ENCODE measurements at places on chromosomes 1 and 21.

DNA sequence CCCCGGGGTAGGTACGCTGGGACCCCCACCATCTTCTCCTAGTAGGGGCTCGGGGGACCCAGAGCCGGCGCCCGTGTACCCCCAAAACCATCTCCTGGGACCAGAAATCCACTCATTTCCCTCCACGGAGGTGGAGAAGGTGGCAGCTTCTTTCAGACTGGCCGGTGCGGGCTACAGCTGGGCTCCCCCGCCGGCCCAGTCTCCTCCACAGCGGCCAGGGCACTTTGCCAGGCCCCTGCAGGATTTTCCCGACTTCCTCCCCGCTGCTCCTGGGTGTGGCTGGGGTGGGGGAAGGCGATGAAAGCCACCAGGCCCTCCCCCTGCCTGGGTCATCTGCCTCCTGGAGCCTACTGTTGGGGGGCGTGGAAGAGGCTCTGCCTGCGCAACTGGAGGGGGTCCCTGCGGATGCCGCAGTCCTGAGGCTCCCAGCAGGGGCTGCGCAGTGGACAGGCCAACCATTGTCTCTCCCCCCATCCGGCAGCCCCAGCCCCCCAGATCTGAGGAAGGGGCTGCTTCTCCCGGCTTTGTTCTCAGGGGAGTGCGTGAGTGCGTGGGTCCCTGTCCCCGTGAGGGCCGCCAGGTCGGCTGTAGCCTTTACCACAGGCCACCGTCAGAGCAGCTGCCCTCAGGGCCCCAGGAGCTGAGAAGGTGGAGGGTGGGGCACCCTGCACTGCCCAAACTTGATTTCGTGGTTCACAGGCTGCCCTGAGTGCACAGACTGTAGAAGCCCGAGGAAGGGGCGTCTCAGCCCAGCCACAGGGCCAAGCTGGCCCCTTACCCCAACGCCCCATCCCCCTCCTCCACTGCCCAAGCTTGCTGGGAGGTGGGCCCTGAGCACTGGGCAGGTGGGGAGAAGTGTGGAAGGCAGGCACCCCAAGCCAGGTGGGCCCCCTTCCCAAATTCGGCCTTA, 1.3 kb downstream of the AGRN start:
- DNase-seq = no peak

- no peak for DNase-seq
These were observed 69.6 kb upstream of the CCDC190 start for GRCh38 chr1:162930532-162930931.

DNA sequence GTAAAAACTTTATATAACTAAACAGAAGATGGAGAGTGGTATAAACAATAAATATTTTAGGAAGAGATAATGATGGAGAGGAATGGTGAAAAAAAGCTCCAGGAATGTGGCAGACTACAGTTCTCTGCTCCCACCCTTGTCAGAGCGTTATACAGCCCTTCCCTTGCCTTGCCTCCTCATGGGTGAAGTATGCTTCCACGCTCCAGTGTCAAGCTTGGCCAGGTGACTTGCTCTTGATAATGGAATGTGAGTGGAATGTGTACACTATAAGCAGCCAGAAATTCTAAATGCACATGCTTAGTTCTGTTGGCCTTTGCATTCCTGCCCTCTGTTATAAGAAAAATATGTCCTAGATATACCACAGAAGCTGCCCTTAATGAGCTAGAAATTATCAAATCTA, 24.7 kb upstream of the POGK start:
- DNase-seq = no peak

DNA sequence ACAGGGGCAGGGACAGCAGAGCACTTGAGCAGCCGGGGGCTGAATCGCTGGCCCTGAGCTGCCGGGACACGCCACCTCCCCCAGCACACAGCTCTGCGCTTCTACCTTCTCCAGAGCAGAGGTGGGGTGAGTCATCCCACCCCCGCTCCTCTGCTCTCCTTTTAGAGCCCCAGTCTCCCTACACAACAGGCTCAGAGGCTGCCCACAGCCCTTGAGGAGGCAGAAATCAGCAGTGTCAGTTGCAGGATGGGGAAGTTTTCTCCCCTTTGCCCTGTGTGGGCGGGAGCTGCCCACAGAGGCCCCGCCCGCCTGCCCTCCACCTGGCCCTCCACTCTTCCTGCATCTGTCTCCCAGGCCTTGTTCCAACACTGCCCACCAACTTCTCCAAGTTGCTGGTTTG, 94.6 kb downstream of the STUM start:
- DNase-seq = peak; percentile 91

GRCh38 chr21:26195708-26196107, 25.1 kb upstream of the APP start:
- DNase-seq = no peak

- DNase-seq = no peak
These were observed 32.5 kb downstream of the SASS6 start for GRCh38 chr1:100100202-100100601.

DNA sequence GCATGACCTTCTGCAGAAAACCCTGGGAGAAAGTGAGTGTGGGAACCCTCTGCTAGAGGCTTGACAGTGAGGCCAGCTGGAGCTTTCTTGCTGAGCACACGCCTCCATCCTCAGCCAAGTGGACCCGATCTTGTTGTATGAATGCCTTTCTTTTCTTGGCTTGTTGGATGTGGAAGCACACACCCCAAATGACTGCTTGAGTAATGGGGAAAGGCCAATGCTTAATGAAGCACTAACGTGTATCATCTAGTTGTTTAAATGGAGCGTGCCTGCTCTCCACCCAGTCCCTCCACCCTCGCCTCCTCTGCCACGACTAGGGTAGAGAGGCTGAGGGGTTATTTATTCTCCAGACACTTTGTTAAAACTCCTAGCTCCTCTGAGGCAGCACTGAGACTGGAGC, 54.3 kb upstream of the IKBKE start:
- no peak for DNase-seq

GRCh38 chr21:46325073-46325912, 1.3 kb downstream of the PCNT start:
- DNase-seq = peak; percentile 88

GRCh38 chr1:115702959-115703358, 61.2 kb downstream of the VANGL1 start:
- DNase-seq = no peak

DNA sequence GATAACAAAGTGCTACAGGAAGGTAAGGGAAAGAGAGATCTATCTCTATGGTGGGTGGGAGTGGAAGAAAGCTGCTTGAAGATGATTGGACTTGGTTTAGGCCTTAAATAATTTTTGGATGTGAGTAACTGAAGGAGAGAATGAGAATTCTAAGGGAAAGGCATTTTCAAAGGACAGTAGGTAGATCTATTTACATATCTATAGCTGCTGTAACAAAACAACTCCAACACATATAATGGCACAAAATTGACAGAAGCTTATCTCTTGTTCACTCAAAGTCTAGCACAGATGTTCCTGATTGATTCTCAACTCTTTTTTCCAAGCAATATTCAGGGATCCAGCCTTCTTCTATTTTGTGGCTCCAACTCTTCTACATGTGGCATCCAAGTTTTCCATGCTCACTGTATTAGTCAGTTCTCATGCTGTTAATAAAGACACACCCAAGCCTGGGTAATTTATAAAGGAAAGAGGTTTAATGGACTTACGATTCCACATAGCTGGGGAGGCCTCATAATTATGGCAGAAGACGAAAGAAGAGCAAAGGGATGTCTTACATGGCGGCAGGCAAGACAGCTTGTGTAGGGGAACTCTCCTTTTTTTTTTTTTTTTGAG, 3.1 kb upstream of the DDAH1 start:
- no peak for DNase-seq

DNA sequence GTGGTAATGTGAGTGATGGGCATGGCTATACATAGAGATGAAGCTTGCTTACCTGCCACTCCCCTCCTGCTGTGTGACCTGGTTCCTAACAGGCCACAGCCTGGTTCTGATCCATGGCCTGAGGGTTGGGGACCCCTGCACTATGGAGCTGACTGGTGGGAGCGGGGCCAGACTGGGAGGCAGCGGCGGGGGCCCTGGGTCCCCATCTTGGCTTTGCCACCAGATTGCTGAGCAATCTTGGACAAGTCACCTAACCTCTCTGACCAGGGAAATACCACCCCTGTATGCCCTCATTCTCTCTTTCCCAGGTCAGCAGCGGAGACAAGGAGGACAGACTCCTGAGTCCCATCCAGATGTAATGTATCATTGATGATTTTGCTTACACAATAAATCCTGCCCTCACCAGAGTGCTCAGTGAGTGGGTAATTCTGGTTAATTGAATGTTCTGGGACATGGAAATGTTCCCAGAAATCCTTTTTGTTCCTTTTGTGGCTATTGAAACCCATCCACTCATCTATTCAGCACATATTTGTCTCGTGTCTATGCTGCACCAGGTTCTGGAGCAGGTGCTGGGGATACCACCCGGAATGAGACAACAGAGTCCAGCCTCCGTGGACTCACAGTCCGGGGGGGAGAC, 4.1 kb upstream of the ARHGEF10L start:
- DNase-seq = no peak

GRCh38 chr21:27158967-27159366, 192.1 kb upstream of the ADAMTS5 start:
- DNase-seq = no peak

- DNase-seq = no peak
These were observed 129.9 kb downstream of the SLC30A10 start for GRCh38 chr1:219798283-219799030.

- no peak for DNase-seq
These were observed 44.7 kb upstream of the ERO1B start for GRCh38 chr1:236326432-236326831.

DNA sequence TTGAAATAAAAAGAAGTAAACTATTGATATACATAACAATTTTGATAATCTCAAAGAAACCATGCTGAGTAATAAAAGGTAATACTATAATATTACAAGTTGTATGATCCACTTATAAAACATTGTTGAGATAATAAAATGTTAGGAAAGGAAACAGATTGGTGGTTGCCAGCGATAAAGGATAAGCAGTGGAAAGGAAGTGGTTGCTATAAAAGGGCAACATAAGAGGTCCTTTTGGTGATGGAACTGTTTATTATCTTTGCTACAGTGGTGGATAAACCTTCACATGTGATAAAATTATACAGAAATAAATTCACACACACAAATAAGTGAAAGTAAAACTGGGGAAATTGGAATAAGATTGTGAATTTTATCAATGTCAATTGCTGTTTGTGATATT, 15.1 kb downstream of the OR6F1 start:
- DNase-seq = no peak

GRCh38 chr1:183360473-183360872, 57.7 kb downstream of the NMNAT2 start:
- no peak for DNase-seq

GRCh38 chr1:225260319-225260718, 167.5 kb downstream of the LBR start:
- DNase-seq = no peak

DNA sequence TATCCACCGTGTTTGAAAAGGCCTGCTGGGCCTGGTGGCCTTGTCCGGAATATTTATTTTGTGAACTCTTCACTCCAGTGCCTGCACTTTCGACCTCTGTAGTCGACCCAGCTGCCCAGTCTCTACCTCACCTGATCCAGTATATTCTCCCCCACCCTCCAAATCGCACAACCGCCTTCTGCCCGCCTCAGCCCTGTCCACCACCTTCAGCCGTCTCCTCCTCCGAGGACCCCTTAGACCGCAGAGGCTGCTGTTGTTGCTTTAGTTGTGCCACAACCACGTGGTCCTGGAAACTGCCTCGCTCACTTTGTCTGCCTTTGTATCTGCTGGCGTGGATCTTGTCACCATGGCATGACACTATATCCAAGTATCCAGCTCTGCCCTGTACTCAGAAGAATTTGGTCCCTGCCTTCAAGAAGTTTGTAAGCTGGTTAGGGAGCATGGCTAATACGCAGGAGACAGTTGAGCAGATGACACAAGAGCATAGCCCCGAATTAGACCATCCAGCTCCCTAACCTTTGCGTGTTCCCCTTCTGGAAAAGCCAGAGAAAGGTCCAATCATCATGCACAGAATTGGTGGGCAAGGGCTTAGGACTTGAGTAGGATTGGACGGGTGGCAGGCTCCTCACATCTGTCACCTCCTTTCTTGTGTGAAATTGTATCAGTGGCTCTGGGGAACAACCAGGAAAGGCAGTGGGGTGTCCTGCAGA, 1.5 kb downstream of the PHGDH start:
- peak; percentile 77 for DNase-seq

DNA sequence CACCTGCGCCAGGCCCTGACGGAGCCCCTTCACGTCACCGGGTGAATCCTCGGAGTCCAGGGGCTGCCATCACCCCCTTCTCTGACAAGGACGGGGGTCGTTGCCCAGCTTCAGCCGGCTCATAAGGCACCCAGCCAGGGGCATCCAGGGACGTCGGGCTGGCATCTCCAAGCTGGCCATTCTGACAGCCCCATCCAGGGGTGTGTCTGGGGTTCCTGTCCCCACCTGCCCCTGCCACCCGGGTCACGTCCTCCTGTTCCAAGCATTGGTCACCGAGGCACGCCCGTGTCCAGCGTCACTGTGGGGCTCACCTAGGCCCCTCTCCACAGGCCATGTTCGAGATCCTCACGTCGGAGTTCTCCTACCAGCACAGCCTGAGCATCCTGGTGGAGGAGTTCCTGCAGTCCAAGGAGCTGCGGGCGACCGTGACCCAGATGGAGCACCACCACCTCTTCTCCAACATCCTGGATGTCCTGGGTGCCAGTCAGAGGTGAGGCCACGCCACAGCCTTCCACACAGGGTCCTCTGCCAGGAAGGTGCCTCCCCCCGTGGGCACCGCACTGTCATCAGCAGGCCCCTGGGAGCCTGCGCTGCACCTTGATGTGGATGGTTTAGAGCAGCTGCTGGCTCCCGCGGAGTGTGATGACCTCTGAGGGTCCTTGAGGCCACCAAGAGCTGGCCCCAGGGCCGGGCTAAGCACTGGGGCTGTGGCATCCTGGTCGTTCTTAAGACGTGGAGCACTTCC, 14.8 kb downstream of the ARHGEF16 start:
- DNase-seq = no peak

- peak; percentile 38 for DNase-seq
These were observed 7.1 kb upstream of the C1orf115 start for GRCh38 chr1:220682901-220683576.

DNA sequence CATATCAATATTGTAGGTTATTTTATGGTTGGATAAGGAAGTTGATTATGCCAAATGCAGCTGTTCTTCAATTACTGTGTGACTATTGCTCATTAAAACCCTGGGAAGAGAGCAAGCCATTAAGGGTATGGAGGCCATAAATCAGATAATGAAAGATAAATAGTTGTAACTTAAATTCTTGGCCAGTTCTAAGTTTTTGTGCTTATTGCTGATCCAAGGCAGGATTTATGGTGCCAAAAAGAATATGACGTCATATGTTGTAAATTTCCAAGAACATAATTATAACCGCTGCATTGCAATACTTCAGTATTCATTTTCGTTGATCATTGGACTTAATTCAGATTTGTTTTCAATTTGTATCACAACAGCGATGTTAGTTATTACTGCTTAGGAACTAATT, 211.6 kb downstream of the LRRC40 start:
- no peak for DNase-seq

GRCh38 chr1:206460836-206461426, 9.3 kb upstream of the IKBKE start:
- no peak for DNase-seq
